Activated CD4-positive, CD25-positive, alpha-beta regulatory T cell treated with anti-CD3 and anti-CD28 coated beads, Interleukin-2, amount 50 U/mL, for 72 hours (primary cell): ENCODE measurements at places on chromosomes 6 and 20.
A peak's percentile ranks its signal among the peaks of the same experiment; 100 is the strongest.

DNA sequence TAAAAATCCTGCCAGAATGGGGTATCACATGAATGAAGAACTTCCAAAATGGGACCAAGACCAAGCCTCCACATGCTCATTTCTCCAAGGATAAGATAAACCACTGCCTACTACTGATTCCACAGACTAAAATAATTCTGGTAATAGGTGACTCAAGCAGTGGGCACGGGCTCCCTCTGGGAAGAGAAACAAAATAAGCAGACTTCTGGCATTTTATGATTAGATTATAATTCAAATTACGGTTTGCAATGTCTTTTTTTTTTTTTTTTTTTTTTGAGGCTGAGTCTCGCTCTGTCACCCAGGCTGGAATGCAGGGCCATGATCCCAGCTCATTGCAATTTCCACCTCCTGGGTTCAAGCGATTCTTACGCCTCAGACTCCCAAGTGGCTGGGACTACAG lies 16.0 kb downstream of the UQCC1 start:
- no peak for DNase-seq

GRCh38 chr6:11263291-11263775 lies 30.9 kb upstream of the NEDD9 start:
- DNase-seq: no peak

GRCh38 chr20:10553326-10553984 lies 118.3 kb downstream of the SLX4IP start:
- DNase-seq: no peak

DNA sequence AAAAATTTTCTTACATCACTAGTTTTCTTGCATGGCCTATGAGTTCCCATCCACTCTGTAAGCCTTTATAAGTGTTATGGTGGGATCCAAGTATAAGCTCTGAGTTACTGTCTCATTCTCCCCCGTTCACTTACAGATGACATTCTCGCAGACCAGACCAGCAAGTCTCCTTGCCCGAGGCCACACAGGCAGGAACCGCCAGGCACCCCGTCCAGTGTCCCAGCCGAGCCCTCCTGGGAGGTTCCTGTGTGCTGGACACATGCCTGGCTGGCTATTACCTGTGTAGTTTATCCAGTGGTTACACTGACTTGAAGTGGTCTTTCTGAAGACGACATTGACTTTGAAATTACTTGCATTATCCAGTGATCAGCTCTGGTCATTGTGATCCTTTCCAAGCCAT lies 234.8 kb upstream of the QKI start:
- no peak for DNase-seq

- DNase-seq: no peak
These were observed 77.9 kb upstream of the TOX2 start for GRCh38 chr20:43836790-43837189.

- no peak for DNase-seq
These were observed 1.8 kb downstream of the GSTA4 start for GRCh38 chr6:52992980-52993920.

GRCh38 chr6:144654506-144654905 lies 369.4 kb downstream of the UTRN start:
- no peak for DNase-seq

- no peak for DNase-seq
These were observed 24.4 kb downstream of the PLCB1 start for GRCh38 chr20:8156235-8157079.

DNA sequence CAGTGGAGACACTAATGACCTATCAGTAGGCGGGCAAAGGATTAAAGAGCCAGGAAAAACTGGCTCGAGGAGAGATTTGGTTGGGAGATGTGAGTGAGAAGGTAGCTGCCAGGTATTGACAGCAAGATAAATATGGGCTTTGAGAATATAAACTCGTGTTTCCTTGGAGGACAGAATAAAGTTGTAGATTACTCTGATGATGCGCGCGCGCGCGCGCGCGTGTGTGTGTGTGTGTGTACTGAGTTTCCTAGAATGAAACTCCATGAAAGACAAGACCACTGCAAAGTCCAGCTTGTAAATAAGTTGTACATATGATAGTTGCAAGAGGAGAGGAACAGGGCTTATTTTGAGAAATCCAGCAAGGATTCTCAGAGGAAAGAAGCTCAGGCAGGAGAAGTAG lies 13.3 kb upstream of the TREM2 start:
- no peak for DNase-seq

- DNase-seq: no peak
These were observed 3.6 kb upstream of the PRL start for GRCh38 chr6:22300273-22300998.

DNA sequence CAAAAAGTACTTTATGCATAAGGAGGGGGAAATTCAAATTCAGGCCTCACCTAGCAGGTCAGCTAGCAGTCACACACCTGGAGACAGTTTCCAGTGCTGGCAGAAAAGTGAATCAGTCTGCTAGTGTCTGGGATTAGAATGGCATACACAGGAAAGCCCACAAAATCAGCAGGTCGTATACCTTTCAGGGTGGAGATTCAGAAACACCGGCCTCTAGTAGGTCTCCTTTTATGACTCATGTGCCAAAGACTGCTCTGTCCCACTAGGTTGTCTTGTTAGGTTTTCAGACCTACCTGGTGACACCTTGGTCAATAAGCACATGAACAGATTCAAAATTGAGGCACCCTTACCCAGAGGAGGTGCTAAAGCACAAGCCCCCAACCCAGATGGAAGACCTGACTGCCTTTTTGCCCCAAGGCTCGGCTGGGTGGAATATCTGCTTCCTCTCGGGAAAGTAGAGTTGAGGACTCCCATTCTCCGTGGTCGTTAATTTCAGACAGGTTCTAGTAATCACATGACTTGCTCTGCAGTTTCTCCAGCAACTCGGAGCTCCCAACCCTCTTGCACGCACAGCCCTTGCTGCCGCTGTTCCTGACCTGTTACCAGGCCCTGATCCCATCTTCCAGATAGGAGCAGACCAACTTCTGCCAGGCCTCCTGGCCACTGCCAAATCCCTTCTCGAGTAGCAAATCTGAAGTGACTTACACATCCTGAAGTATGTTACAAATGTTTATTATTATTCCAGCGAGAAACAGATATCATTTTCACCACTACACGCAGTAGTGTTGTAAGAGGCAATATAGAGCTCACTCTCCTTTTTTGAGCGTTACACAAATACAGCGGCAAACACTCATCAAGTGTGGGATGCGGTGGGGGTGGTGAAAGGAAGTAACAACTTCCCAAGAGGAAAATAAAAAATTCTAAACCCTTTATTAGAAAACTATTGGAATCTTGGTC lies 46.6 kb downstream of the AGPAT4 start:
- no peak for DNase-seq

- DNase-seq: peak; percentile 57
These were observed 65.5 kb downstream of the SYNJ2 start for GRCh38 chr6:158047127-158047518.
